Natural killer cell treated with Interleukin-12 subunit alpha and Interleukin-12 subunit beta and Interleukin-15 and Interleukin-18, amount 100 ng/mL, for 72 hours (primary cell): ENCODE measurements at places on chromosomes 16 and 17.

DNA sequence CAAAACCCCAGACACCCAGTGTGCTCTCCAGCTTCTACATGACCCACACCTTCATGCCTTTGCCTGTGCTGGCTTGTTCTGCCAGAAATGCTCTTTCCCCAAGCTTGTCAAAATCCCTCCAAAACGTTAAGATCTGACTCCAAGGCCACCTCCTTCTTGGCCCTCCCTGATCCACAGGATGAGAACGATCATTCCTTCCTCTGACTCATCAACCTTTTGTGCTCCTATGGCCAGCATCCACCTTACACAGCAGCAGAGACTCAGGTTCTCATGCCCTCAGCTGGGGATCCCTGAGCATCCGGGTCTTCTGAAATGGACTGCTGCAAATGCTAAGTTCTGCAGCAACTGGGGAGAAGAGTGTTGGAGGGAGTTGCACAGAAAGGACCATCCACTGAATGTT lies 2.9 kb downstream of the ZBTB4 start:
- DNase-seq = no peak

GRCh38 chr16:14043278-14043677 lies 27.8 kb upstream of the MRTFB start:
- DNase-seq = no peak

- DNase-seq = no peak
These were observed 180.6 kb downstream of the COPRS start for GRCh38 chr17:31678431-31678830.

DNA sequence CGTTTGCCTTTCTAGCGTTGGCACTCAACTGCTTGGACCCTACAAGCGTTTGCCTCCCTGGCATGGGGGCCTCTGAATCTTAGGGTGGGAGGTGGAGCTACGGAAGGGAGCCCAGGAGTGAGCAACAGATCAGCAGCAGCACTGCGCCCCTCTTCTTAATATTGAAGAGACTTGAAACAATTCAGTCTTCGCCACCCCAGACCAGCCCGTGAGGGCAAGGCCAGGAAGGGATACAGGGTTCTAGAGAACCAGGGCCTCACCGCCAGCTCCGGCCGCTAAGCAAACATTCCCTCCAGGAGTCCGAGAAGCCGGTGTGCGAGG lies 1.5 kb upstream of the GPRC5C start:
- DNase-seq = no peak

DNA sequence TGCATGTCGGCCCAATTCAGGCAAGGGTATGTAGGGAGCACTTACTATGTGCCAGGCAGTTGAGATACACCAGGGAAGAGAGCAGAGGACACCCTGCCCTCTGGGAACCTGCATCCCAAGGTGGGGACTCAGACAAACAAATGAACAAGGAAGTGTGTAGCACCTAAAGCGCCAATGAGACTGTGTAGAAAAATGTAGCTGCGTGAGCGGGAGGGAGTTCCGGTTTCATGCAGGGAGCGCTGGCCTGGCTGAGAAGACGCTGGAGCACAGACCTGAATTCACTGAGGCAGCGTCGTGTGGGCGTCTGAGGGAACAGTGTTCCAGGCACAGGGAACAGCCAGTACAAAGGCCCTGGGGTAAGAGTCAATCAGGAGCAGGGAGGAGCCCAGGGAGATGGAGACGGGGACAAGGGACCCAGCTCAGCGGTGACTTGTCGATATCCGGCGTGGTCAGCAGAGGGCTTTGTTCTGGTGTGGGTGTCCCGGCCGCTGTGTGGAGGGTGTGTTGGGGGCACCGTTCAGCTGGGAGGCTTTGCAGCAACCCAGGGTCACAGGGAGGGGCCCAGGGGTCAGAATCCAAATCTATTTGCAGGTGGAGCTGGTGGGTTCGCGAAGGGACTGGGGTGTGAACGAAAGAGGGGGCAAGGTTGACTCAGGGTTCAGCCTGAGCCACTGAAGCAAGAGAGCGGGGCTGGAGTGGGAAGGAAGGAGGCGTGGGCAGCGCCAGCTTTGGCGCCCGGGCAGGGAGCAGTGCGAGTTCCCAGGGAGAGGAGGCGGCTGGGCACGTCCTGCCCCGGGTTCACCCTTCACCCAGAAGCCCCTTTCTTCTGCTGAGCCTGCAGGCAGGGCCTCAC lies 17.8 kb upstream of the OSGIN1 start:
- DNase-seq = peak; percentile 58

GRCh38 chr17:80352991-80353665 lies 61.8 kb upstream of the ENDOV start:
- DNase-seq = no peak

DNA sequence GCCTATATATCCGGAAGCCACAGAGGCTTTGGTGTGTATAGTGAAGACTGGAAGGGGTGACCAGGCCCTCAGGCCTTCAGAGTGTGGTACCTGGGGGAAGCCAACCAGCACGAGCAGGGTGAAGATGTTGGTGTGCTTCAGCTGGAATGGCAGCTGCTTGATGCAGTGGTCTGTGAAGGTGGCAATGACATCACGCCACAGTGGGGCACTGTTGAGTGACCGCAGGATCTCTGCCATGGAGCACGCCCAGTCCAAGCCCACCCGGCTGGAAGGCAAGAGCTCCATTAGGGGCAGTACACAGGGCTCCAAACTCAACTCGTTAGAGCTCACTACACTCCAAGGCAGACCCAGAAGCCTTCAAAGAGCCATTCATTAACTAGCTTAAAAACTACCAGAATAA lies 68.5 kb upstream of the ATP2A3 start:
- DNase-seq = no peak

GRCh38 chr17:12619459-12620199 lies 46.1 kb upstream of the MYOCD start:
- DNase-seq = no peak
